ENCODE measurements at places on chromosomes 3 and 15.

DNA sequence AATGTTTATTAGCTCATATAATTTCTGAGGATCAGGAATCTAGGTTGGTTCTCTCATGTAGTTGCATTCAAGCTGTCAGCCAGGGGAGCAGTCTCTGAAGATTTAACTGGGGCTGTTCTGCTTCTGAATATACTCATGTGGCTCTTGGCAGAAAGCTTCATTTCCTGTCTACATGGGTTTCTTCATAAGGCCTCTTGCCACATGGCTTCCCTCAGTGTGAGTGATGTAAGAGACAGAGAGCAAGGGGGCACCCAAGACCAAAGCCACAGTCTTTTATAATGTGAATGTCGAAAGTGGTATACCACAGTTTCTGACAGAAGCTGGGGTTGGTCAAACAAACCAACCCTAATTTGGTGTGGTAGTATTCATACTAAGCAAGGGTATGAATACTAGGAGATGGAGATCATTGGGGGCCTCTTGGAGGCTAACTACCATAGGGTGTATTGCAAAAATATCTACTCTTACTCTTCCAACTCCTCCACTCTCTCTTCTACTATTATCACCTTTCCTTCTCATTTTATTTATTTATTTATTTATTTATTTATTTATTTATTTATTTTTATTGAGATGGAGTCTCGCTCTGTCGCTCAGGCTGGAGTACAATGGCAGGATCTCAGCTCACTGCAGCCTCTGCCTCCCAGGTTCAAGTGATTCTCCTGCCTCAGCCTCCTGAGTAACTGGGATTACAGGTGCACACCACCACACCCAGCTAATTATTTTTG is 123.8 kb downstream of the B3GALNT1 start:
- DNase-seq, result no peak

GRCh38 chr3:170228093-170228766 is 6.0 kb downstream of the PRKCI start:
- DNase-seq, result no peak

- DNase-seq, result no peak
Observed at GRCh38 chr3:190616637-190617036, 102.8 kb downstream of the IL1RAP start.

DNA sequence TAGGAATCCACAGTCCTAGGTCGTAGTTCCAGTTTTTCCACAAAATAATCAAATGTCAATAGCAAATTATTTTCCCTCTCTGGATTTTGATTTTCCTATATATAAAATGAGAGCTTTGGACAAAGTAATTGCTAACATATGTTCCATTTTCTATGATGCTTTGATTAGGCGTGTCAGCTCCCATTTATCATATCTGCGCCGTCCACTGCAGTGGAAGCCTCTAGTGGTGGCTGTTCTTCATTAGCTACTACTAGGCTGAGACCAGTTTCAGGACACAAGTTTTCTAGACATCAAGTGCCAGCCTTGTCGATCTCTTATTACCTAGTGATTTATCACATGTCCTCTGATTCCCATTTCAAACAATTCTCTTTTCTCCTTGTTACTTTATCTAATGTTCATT is 271.5 kb downstream of the TUSC7 start:
- no peak for DNase-seq

GRCh38 chr3:58798312-58798711 is 131.7 kb upstream of the FAM3D start:
- no peak for DNase-seq
